Left colon (tissue), 2 donors: ENCODE measurements at places on chromosomes 7 and 10. TPM values are rescaled to one million over a fixed set of nuclear protein-coding genes. Genes with fewer than 3 reads are reported as not detected.

Gene PAPOLB
- not detected for total RNA-seq

Gene DPYSL4
- not detected for total RNA-seq

Gene VPS26A
- total RNA-seq = 58.3 TPM

Gene CALHM1
- total RNA-seq = not detected

Gene LEP
- total RNA-seq = not detected

Gene PNLIPRP2
- total RNA-seq = 10.7 TPM

Gene CAMK1D
- total RNA-seq = 42.5 TPM

Gene ESYT2
- total RNA-seq = 86.0 TPM

Gene SLC26A5
- 0.22 TPM for total RNA-seq

Gene EPHB4
- 39.3 TPM for total RNA-seq

Gene ASAH2
- total RNA-seq = 2.2 TPM

Gene ZDHHC4
- total RNA-seq = 51.1 TPM

Gene HOXA13
- 35.2 TPM for total RNA-seq

Gene EBF3
- 0.40 TPM for total RNA-seq

Gene HOXA4
- total RNA-seq = 4.5 TPM

Gene HHEX
- 2.5 TPM for total RNA-seq

Gene OR2A1
- not detected for total RNA-seq

Gene PALD1
- 1.3 TPM for total RNA-seq

Gene CPVL
- 18.4 TPM for total RNA-seq

Gene CPA5
- not detected for total RNA-seq

Gene TRPV6
- 0.21 TPM for total RNA-seq

Gene PTPRN2
- total RNA-seq = 40.7 TPM

Gene TMEM270
- total RNA-seq = not detected
